Stimulated activated CD8-positive, alpha-beta memory T cell treated with anti-CD3 and anti-CD28 coated beads, Interleukin-4, amount 100 ng/mL, for 48 hours (primary cell): ENCODE measurements at places on chromosomes 16 and 17.
A peak's percentile ranks its signal among the peaks of the same experiment; 100 is the strongest.

DNA sequence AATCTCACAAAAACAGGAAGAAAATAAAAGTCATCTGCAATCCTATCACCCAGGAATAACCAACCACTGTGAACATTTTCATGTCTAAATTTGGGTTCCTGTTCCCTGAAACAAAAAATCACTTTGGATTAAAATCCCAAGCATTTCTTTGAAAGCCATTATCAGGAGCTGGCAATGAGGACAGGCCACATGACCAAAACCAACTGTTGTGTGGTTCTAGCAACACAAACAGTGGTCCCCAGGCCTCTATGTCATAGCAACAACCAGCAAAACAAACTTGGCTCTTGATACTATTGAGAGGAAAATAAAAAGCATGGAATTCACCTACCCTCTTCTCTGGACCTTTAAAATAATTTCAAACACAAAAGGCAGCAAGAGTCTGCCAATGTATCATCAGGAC is 252.5 kb downstream of the SLC39A11 start:
- DNase-seq, result no peak

- no peak for DNase-seq
Observed at GRCh38 chr17:46878055-46878454, 26.7 kb downstream of the WNT9B start.

- no peak for DNase-seq
Observed at GRCh38 chr16:49530427-49530970, 156.9 kb downstream of the C16orf78 start.

GRCh38 chr17:18191236-18191667 is 7.6 kb downstream of the ALKBH5 start:
- DNase-seq, result no peak

- DNase-seq, result no peak
Observed at GRCh38 chr17:65527857-65528591, 33.4 kb downstream of the AXIN2 start.

- peak; percentile 95 for DNase-seq
Observed at GRCh38 chr17:38674749-38675615, at the start of gene EPOP. TSS of gene EPOP (minus strand) at chr17:38674957. CDS start at chr17:38674495, 462 bp downstream.

- DNase-seq, result no peak
Observed at GRCh38 chr17:45997166-45997565, 1.9 kb upstream of the STH start.

- DNase-seq, result no peak
Observed at GRCh38 chr16:55411231-55411630, 67.8 kb upstream of the MMP2 start.

DNA sequence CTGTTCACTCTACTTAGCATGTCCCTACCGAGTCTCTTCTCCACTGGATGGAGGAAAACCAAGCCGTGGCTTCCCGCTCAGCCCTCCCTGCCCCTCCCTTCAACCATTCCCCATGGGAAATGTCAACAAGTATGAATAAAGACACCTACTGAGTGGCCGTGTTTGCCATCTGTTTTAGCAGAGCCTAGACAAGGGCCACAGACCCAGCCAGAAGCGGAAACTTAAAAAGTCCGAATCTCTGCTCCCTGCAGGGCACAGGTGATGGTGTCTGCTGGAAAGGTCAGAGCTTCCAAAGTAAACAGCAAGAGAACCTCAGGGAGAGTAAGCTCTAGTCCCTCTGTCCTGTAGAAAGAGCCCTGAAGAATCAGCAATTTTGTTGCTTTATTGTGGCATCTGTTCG is 2.8 kb upstream of the LPCAT2 start:
- no peak for DNase-seq

- DNase-seq, result no peak
Observed at GRCh38 chr17:17494499-17494869, 1.7 kb downstream of the RASD1 start.

DNA sequence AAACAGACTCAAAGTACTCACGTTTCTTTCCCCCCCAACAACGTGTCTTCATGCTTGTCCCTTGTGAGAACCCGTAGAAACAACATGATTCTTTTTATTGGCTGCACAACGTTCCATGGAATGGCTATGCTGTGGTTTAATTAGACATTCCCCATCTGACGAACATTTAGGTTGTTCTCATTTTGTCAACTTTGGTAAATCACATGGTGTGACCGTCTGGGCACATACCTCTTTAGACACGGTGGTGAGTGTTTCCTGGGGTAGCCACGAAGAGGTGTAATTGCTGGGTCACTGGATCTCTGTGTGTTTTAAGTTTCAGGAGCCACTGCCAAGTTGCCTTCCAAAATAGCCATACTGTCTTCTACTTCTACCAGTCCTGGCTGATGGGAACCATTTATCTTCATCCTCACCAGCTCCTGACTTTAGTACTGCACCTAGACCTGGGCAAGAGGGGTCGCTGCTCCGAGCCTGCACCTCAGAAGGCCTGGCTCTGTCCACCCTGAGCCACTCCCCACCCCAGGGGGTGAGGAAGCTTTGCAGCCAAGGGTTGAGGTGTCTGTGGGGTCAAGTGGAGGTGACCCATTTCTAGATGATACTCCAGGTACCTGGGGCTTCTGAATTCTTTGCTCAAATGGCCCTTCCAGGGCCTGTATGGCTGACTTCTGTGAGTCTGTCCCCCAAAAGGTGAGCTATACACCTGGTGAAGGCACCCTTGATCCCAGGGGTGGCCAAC is 84.7 kb downstream of the IRX5 start:
- DNase-seq, result no peak

DNA sequence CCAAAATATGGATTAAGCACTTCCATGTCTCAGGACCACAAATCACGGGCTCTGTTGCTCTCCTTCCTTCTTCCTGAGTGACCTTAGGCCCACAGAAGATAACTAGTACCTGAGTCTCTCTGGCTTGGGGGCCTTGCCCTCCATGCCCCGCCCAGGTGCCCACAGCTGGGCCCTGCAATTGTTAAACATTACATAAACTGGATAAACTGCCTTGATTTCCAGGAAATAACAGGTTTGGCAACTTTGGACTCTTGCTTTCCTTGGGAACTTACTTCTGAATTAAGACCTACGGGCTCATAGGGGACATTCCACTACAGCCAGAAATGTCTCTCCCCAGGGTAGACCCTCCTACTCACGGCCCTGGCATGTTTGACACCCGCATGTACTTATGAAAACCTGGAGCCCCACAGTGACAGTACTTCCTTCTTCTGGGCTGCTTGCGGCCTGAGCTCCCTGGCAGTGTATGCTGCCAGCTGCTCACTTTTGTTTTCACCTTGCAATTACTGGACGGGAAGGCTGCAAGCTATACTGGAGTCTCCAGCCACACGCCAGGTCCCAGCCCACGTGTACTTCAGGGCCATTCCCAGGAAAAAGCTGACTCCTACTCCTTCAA is 2.3 kb upstream of the UBALD2 start:
- peak; percentile 48 for DNase-seq

GRCh38 chr16:54693864-54694263 is 236.8 kb upstream of the IRX5 start:
- DNase-seq, result no peak

DNA sequence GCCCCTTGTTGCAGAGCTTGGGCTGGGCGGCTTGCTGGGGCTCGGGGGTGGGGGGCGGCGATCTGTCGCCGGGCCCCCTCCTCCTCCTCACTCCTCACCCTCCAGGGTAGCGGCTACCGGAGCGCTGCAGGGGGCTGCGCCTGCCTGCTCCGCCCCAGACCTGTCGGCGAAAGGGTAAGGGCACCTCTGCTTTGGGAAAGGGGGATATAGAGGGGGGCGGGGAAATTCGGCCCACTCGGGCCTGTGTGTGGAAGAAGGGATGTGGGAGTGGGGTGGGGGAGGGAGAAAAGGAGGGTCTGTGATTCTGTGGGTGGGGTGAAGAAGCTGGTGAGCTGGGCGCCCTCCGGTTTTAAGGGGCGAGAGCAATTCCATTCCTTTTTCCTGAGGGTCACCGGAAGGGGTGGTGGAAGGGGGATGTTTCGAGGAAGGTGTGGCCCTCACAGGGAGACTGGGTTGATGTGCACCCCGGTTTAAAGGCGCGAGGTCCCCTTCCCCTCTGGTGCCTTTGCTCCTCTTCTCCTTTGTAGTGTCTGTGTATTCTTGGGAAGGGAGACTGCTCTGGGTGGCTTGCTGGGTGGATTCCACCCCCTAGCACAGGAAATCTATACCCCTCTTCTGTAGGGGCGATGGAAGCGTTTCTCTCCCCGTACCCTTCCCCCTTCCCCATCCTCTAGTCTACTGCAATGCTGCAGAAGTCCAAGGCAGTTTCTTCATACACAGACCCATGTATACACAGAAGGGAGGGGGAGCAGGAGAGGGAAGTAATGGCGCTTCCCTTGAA is 878 bp downstream of the TAOK1 start:
- peak; percentile 37 for DNase-seq

DNA sequence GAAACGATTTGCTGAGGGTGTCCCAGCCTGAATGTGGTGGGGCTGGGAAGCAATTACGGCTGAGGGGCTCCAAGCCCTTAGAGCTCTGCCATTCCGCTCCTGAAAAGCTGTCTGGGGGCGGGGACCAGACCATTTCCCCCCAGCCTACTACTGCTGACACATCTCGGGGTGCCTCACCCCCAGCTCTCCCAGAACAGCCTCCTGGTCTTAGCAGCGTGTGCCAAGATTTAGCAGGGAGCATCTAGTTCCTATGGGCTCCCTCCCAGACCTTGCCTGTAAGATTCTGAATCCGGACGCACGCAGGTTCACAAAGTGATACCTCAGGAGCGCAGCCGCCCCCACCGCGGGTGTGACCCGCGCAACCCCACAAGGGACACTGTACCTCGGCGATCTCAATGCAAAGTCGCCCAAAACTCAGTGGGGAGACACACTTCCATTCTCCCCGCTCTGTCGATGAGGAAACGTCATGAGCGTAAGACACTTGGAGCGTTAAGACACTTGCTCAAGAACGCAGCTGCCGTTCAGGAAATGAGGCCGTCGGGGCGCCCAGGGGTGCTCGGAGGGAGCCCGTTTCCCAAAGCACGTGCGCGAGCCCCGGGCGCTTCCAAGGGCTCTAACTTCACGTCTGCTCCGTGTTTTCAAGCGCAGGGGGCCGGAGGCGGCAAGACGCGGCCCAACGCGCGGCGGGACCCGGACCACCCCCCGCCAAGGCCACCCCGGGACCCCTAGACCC is 629 bp downstream of the GEMIN4 start:
- DNase-seq, result peak; percentile 63

DNA sequence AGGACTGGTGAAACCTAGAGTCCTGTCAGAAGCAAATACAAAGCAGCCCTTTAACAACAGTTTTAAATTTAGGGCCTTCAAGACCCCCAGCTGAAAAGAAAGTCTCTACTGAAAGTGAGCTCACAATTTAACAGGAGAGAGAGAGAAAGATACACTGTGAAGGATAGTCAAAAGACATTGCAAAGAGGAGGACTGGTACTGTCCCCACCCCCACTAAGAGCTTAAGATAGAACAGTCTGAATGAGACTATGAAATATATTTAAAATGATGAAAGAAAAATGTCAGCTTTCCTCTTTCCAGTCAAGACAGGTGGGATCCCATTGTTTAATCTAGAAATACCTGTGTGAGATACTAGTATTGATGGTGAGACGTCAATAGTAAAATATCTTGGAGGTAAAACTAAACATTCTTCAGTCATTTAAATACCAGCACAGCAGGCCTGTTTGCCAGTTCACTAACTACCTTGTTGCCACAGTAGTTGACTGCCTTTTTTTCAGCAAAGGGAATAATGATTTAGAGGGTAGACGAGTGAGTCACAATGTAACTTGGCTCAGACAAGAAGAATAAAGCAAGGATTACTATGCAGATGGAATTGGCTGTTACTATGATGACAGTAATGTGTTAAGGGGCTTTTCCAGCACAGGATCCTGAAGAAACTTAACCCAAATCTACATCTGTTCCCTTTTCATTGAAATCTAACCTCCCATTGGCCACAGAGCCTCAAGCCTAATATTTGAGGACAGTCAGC is 47.2 kb upstream of the RASL10B start:
- DNase-seq, result no peak

GRCh38 chr17:681738-682529 is 32.7 kb downstream of the VPS53 start:
- DNase-seq, result no peak

DNA sequence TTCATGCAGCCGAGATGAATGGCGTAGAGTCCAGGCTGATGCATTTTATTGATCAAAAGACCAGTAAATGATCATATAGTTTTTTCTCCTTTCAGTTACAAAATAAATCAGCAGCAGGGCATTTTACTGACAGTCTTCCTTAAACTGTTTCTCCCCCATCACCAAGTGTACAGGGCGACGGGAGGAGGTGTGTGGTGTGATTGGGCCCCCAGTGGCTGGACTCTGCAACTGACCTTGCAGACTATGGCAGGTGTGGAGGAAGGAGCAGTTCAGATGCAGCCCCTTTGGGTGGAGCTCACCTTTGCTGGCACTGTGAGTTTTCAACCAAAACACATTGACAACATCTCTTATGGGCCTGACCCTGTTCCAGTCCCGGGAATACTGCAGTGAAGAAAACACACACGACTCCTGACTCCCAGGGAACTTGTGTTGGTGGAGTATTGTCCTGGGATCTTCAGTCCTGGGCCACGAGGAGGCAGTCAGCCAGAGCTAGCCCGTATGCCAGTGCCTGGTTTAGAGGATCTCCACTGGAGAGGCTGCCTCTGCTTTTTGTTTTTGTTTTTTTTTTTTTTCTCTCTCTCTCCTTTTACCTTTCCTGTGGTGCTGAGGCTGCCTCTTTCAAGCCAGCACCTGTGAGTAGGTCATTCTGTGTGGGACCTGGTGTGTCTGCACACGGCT is 29.8 kb downstream of the KIAA0513 start:
- DNase-seq, result no peak

DNA sequence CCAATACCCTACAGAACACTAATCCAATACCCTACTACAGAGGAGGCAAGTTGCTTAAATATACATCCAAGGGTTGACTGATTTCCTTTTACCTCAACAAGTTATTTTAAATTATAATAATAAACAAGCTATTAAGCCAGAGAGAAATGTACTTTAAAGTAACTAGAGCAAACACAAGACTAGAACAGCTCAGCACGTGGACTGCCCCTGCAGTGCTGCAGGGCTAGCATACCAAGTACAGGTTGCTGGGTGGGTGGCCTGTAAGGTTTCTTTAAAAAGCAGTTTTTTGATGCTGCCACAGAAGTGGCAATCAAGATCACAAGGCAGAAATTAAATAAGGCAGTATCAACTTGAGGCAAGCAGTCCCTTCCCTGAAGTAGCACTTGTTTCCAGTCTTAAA is 63.5 kb downstream of the PARN start:
- no peak for DNase-seq
